Activated CD4-positive, CD25-positive, alpha-beta regulatory T cell treated with anti-CD3 and anti-CD28 coated beads, Interleukin-2, amount 50 U/mL, for 16 hours (primary cell): ENCODE measurements at places on chromosomes 3 and 15.

DNA sequence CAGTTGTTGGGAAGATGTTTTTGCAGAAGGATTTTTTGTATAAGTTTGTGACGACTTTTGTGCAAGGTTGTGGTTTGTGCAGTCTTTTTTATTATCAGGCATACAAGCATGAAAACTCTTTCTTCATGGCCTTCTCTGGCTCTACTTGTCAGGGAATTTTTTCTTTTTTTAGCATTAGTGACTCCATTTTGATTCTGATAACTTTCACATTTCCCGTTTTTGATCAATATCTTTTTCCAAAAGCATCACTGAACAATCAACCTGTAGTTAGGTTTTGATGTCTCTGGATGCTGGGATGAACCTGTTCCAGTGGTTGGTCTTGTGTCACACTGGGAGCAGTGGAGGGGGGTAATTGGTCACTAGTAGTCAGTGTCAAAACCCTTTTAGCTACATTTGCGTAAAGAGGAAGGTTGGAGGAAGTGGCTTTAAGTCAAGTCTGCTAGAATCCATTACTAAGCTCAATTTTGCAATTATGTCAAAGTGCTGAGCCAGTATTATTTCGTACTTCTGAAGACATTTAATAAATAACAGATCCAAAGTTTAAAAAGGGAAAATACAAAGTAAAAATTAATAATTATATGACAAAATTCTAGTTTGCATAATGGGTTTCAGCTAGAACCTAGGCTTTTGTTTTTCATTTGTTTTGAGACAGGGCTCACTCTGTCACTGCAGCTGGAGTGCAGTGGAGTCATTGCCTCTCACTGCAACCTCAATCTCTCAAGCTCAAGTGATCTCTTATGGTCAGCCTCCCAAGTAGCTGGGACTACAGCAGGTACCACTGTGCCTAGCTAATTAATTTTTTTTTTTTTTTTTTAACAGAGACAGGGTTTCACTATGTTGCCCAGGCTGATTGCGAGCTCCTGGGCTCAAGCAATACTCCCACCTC, 18.8 kb upstream of the CFAP161 start:
- no peak for DNase-seq

DNA sequence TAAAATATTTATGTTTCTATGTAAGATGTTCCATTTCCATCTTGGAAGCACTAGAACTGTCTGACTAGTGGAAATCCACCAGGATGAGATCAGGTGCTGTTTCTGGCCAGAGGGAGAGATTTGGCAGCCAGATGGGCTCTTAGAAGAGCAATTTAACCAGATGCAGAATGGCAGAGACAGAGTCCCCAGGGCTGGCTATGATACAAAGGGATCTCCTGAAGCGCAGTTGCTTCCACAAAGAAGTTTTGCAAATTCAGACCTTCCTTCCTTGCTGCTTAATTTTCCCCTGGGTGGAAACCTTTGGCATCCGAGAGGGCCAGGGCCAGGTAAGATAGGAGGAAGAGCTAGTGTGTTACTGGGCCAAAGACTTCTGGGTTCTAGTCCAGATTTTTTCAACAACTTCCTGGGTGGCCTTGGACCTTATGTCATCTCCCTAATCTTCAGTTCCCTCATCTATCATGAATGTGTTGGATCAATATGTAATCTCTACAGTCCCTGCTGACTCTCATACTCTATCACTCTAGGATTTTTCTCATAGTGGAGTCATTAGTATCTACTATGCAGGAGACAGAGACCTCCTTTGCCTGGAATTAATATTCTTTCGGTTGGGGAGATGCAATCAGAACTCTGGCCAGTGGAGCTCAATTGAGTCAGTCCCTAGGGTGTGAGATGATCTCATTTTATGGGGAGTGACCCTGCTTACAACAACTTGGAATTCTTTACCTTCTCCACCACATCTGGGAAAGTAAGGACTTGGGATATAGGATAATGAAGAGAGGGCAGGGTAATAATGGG, 41.1 kb upstream of the NDUFB4 start:
- DNase-seq: no peak

DNA sequence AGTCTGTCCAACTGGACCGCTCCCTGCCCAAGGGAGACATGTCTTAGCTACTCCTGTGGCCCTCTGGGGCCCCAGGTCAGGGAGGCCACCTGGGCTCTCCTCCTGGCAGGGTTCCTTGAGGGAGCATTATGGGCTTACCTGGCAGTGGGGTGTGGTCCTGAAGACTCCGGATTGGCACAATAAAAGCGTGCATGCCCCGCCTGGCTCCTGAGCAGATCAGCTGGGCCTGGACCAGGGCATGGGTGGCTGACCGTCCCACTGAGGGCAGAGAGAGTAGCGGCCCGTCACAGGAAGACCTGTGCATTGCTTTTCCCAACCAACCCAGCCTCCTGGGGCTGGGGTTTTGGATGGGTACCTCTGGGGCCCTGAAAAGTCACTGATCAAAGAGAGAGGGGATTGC, 5.4 kb downstream of the ACOX2 start:
- no peak for DNase-seq

DNA sequence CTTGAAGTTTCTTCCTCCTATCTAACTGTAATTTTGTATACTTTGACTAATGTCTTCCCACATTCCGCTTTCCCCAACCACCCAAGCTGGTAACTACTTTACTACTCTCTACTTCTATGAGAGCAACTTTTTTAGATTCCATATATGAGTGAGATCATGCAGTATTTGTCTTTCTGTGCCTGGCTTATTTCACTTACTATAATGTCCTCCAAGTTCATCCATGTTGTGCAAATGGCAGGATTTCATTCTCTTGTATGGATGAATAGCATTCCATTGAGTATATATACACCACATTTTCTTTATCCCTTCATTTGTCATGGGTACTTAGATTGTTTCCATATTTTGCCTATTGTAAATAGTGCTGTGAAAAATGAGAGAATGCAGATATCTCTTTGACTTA, 78.5 kb upstream of the CCNL1 start:
- DNase-seq: no peak

DNA sequence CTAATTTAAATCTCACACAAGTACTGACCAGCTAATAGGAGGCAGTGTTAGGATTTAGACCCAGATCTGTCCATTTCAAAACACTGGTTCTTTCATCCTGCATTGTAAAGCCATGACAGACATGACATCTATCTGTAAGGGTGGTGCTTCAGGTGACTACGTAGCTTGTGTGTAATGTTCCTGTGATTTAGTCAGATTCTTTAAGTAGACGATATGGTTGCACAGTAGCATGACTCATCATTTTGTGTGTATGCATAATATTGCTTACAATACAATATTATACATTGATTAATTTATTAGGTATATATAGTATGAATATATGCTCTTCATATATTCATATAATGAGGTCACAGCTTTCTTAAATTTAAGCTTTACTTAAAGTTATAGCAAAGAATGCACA, 628.5 kb downstream of the GRM7 start:
- no peak for DNase-seq
